M059J (cell line): ENCODE measurements at places on chromosomes 5 and 9. TPM values are rescaled to one million over a fixed set of nuclear protein-coding genes. Genes with fewer than 3 reads are reported as not detected.
A peak's percentile ranks its signal among the peaks of the same experiment; 100 is the strongest.

DNA sequence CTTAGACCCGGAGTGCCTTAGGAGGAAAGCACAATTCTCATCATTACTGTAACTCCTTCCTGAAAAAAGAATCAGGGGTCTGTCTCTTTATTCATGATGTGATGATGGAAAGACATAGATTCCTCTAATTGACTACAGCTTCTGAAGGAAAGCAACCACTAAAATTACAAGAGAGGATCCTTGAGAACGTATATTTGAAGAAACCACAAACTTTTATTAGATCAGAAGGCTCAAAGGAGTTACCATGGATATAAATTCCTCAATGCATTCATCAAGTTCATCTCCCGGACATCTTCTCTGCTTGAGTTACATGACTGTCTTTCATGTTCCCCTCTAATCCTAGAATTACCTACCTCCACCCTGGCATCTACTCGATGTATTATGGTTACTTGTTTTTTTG lies 104.1 kb upstream of the PAPPA start:
- peak; percentile 8 for DNase-seq

GRCh38 chr9:19481121-19481870 lies 72.5 kb downstream of the ACER2 start:
- DNase-seq: no peak

- peak; percentile 88 for DNase-seq
Measured at GRCh38 chr9:84139296-84140070, 158.9 kb downstream of the RMI1 start.

Gene PCDHGB4
- total RNA-seq: not detected in 2 replicates

Gene PCDHGA10
- total RNA-seq: 0.71 and 0.89 TPM in 2 replicates

DNA sequence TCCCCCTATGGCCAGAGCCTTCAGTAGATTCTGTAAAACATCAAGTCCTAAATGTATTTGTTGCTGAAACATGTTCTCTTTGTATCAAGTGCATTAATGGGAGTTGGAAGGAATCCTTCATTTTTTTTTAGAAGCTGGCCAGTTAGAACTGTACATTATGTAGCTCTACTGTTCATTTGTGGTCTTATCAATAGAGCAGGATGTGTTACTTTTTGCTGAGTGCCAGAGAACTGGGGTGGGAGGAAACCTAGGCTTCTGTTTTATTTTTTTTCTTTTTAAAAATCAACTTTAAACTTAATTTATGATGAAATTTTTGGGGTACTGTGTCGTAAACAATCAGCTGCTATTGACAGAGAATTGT lies 5.1 kb downstream of the PIP5K1B start:
- no peak for DNase-seq

DNA sequence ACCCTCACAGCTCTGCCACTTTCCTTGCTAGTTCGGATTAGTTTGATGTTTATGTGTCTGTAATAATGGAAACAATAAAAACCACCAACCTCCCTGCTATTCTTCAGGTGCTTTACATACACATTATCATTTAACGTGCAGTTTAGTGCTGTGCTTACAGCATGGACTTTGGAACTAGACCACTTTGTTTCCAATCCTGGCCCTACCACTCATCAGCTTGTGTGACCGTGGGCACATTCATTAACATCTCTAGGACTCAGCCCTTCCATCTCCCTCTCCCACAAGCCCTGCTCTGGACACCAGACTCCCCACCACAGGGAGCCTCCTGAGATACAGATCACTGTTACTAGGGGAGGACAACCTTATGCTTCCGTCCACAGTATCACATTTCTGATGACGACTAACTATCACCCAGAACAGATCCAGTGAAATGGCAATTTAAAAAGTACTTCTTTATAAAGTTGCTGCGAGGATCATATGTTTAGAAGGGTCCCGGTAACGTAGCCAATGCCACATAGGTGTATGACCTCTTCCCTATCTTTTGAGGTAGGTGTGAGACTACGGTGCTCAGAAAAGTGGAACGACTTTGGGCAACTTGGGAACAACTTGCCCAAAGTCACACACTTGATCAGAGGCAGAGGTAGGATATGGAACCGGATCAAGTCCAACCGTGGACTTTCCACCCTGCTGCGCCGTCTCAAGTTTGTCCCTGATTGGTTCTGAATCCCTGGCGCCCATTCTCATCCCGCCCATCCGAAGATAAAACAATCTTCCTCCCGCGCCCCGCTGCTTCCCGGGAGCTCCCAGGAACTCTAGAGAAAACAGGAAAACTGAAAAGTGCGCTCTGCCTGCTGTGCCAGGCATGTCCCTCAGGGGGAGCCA lies 132.4 kb upstream of the NIPBL start:
- peak; percentile 85 for DNase-seq

DNA sequence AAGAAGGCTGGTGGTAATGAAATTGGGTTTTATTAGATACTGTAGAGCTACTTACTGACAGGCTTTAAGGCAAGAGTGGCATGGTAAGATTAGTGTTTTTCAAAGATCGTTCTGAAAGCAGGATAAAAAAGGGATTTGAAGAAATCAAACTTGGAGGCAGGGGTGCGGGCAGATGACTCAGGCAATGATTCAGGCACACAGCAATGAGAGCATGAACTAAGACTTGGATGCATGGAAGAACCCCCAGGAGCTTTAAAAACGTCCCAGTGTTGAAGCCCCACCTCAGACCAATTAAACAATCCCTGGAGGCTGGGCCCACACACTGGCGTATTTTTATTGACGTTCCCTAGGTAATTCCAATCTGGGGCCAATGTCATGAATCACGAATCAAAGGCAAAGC lies 102.5 kb downstream of the SREK1 start:
- DNase-seq: peak; percentile 88

DNA sequence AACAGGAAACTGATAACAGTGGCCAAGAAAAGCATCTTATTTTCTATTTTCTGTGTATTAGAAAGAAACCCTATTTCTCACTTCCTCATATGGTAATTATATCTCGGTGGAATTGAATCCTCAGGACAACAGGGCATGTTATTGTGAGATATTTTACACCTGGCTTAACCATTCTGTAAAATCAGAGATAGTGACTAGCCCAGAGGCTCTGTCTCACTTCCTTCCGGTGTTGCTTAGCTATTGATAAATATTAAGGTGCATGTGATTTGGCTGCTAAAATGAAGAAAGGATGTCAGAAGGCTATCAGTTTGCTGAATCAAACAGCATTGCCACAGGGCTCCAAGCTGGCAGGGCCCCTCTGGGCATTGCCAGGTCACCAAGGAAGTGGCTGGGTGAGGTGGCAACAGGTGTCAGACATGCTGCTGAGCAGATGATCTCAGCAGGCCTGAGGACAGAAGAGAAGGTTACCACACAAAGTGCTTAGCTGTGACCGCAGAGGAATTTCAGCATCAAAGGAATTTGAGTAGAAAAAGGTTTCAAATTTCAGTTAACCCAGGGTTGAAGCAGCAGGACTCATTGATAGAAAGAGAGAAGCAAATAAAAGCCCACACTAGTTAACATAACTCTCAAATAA lies 330.7 kb downstream of the PDE4D start:
- peak; percentile 95 for DNase-seq
